ENCODE measurements at places on chromosomes 5 and 9. TPM values are rescaled to one million over a fixed set of nuclear protein-coding genes. Genes with fewer than 3 reads are reported as not detected.

Gene RIGI
- 4.2 TPM for total RNA-seq

Gene IFNK
- not detected for total RNA-seq

Gene NOXA1
- total RNA-seq = 0.17 TPM

Gene MIER3
- 14.0 TPM for total RNA-seq

Gene TAF11L5
- total RNA-seq = not detected

Gene CCL27
- total RNA-seq = 0.54 TPM

Gene IPPK
- 12.5 TPM for total RNA-seq

Gene MARCHF3
- 17.8 TPM for total RNA-seq

DNA sequence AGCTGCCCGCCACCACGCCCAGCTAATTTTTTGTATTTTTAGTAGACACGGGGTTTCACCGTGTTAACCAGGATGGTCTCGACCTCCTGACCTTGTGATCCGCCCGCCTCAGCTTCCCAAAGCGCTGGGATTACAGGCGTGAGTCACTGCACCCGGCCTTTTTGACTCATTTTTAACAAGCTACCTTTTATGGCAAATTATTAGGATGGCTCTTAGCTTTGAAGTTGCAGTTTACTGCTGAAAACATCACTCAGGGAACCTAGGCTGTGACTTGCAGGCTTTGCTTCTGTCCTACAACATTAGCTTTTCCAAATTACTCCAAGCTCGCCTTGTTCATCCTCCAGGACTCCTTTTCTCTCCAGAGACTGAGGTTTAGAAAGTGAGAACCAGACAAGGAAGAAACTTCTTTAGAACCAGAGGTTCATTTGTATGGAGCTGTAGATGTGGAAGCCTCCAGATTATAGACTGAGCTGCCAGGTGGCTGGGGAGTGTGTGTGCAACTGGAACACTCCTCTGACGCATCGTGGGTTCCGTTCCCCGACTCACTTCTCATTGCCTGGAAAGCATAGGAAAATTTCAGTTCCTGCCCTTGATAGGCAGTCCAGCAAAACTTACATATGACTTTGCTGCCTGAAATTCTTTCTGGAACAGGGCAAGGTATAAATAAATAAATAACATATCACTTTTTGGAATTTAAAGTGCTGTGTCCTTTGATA lies 23.8 kb upstream of the SPTAN1 start:
- peak; percentile 65 for DNase-seq

DNA sequence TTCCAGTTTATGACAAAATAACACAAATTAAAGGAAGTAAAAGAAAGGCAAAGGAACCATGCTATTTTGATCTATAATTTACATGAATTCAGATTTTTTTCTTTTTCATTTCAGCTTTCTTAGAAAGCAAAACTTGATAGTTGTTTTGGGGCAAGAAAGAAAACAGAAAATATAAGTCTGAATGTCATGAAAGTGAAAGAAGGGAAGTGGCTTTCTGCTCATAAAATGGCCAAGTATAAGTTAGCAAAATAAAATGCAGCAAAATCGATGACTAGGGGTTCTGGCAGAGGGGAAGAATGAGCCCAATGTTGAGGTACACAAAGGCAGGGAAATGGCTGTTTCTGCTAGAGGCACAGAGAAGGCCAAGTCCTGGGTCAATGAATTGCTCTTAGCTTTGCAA lies 3.0 kb upstream of the IFNW1 start:
- no peak for DNase-seq

- DNase-seq = no peak
These were observed 99.2 kb downstream of the CRB2 start for GRCh38 chr9:123455187-123455586.

- DNase-seq = peak; percentile 84
These were observed 2.5 kb downstream of the KDM3B start for GRCh38 chr5:138354926-138355378.

- no peak for DNase-seq
These were observed 135.5 kb downstream of the SEC61B start for GRCh38 chr9:99357575-99357974.

- DNase-seq = no peak
These were observed 5.8 kb downstream of the UHRF2 start for GRCh38 chr9:6418764-6419163.

GRCh38 chr9:87148331-87149104 lies 201.2 kb upstream of the GAS1 start:
- peak; percentile 72 for DNase-seq

- peak; percentile 89 for DNase-seq
These were observed 28.7 kb upstream of the ACOT12 start for GRCh38 chr5:81422671-81423070.

DNA sequence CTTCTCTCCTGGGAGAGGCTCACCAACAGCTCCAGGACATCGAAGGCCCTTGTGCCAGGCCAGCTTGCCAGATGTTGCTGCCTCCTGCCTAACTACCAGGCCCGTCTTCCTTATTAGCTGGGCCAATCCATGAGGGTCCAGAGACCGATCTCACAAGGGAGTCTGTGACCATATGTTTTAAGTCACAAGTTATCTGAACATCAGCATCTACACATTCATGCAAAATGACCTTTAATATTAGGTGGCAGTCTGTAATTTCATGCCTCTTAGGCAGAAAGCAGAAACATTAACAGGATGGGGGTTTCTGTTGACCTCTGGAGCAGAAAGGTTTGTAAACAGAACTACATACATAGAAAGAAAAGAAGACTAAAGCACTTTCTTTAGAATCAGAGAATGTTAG lies 75.1 kb upstream of the SLC25A51 start:
- no peak for DNase-seq

GRCh38 chr9:127686461-127687393 lies 20.1 kb upstream of the CFAP157 start:
- DNase-seq = no peak

DNA sequence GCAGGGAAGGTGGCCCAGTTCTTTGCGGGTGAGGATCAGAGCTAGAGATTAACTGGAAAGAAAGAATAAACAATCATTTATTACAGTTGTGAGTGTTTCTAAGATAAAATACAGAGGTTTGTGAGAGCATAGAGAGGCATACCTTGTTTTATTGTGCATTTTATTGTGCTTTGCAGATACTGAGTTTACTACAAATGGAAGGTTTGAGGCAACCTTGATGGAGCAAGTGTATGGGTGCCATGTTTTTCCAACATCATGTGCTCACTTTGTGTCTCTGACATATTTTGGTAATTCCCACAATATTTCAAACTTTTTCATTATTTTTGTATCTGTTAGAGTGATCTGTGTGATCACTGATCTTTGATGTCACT lies 715 bp upstream of the C5orf34 start:
- no peak for DNase-seq

GRCh38 chr5:119335261-119335677 lies 20.6 kb upstream of the TNFAIP8 start:
- no peak for DNase-seq

DNA sequence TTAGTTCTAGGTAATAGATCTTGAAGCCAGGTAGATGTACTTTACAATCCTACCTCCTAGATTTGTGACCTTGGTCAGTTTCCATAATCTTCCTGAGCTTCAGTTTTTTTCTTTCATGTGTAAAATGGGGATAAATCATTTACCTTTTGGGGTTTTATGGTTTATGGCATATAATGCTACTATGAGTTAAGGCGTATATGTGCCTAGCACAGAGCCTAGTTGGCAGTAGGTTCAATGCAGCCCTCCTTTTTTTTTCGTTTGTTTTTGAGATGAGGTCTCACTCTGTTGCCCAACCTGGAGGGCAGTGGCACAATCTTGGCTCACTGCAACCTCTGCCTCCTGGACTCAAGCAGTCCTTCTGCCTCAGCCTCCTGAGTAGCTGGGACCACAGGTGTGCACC lies 28.8 kb downstream of the EGFLAM start:
- DNase-seq = no peak

GRCh38 chr5:178272591-178272990 lies 40.0 kb upstream of the PHYKPL start:
- DNase-seq = no peak

GRCh38 chr5:139105621-139106071 lies 92.5 kb downstream of the SIL1 start:
- DNase-seq = no peak

DNA sequence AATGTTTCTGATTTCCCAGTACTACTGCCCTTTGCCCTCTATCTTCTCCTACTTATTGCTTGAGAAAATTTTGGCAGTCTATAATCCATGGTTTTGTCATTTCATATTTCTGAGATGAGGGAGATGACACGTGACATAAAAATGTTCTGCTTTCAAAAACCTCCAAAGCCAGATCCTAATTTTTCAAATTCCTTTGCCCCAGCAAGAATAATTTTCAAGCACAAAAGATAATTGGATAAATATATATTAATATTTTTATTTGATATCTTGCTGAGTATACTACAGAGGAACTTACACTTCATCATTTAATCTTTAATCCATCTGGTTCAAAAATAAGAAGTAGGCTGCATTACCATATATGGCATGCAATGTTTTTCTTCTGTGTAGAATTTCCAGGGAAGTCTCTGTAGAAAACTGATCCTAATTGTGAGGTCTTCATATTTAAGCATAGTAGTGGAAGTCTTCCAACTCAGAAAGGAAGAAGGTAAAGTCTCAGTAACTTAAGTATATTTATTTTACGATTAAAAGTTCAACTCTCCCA lies 1738.8 kb downstream of the EFNA5 start:
- no peak for DNase-seq

DNA sequence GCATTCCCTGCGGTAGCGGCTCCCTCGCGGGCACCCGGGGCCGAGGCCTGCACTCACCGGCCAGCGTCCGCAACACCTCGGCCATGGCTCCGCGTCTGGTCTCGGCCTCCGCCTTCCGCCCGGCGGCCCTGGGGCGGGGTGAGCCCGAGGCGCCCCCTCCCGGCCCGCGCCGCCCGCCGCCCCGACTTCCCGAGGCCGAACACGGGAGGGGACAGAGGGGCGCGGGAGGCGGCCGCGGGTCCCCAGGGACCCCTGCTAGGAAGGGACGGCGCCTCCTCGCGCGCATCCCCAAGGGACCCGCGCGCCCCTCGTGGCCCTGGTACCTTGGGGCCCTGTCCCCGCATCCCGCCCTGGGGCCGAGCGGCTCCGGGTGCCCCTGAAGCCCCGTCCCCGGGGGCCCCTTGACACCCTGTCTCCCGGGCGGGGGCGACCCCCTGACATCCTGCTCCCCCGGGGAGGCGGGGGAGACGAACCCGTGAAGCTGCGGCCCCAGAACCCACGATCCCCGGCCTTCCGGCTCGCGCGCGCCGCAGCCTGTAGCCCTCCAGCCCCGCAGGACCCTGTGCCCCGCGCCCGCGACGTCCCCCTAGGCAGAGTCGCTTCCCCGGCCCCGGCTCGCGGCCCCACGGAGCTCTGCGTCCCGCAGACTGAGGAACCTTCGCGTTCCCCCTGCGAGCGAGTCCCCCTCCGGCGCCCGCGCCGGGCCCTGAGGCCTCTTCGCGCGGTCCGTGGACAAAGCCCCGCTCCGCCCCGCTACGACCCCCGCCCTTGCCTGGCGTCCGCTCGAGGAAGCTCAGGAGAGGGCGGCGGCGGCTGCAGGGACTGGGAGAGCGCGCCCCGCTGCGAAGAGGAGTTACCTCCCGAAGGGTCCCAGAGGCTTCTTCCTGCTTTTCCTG lies at the start of gene ABO:
Gene ABO, minus strand, starts transcription at position 97 of the 896 bp plus-strand sequence.
- DNase-seq = no peak

GRCh38 chr9:78893774-78894401 lies 597.0 kb downstream of the PSAT1 start:
- DNase-seq = no peak

All from HFFc6 (cell line).